ENCODE measurements at places on chromosomes 3 and 15.

DNA sequence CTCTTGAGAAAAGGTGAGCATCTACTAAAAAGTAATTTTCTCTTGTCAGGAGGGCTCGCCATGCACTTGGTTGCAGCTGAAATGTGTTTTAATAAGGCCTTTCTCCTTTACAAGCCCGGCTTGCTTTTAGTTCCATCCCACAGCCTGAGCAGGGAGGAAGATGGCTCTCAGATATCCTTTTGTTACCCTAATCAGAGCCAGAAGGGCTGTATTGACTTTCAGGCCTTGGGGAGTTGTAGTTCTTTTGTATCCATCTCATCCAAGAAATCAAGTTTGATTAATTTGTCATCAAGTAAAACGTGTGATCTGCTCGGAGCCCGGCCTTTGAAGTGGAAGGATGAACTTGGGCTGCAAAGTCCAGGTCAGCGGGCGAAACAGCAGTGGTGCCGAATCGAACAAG lies 52.9 kb downstream of the EIF4E3 start:
- DNase-seq, result no peak

GRCh38 chr3:22928216-22929110 lies 274.7 kb upstream of the UBE2E2 start:
- no peak for DNase-seq

DNA sequence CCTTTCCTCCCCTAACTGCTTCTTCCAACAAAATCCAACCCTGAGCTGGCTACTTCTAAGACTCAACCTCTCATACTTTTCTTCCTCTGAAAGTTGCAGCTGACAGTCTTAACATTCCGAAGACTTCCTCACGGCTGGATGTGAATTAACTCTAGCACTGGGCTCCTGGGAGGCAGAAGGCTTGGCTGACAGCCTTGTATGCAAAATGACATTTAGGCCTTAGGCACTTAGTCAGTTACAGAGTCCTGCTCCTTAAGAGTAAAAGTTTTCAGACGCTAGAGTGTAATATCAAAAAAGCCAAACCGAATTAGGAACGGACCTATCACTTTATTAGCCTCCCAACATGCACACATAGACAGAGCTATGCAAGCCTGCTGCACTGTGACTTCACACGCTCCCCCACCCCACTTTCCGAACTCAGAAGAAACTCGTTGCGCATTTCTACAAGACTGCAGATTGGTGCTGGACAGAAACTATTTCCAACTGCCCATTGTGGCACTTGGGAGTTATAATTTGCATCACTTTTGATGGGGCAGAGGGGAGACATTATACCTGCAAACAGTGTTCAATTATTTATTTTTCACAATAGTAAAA lies 15.5 kb upstream of the ANXA2 start:
- no peak for DNase-seq

GRCh38 chr3:56005196-56005805 lies 463.0 kb downstream of the ERC2 start:
- no peak for DNase-seq

DNA sequence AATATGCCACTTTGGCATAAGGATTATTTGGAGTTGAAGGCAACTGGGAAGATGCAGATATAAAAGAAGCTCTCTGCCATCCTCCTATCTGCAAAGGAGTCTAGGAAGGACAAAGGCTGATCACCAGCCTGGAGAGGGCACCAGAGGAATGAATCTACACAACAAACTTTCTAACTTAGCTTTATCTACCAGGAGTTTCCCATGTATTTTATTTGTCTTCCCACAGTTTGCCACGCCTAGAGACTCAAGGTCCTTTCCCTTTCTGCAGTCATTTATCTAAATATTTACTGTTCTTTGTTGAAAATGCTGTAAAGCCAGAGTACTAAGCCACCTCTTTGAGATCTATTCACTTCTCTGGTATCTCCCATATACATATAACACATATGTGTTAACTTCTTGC lies 32.2 kb downstream of the GPR176 start:
- no peak for DNase-seq

DNA sequence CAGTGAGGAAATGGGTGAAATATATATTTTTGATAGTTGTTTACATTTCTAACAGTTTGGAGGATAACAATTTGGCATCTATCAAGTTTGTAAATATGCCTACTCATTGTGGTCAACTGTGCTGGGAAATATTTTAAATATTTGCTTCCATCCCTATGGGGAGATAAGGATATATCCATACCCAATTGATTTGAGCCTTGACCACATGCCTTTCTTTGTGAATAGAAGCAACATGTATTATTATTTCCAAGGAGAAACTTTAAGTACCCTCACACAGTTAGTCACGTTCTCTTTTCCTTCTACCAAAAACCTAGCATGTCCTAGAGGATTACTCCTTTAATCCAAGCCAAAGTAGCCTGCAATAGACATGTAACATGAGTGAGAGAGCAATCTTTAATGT lies 245.4 kb upstream of the CBLB start:
- no peak for DNase-seq

- no peak for DNase-seq
These were observed 37.7 kb downstream of the SLMAP start for GRCh38 chr3:57793737-57794187.

GRCh38 chr3:150766742-150767141 lies 3.8 kb upstream of the SIAH2 start:
- no peak for DNase-seq

DNA sequence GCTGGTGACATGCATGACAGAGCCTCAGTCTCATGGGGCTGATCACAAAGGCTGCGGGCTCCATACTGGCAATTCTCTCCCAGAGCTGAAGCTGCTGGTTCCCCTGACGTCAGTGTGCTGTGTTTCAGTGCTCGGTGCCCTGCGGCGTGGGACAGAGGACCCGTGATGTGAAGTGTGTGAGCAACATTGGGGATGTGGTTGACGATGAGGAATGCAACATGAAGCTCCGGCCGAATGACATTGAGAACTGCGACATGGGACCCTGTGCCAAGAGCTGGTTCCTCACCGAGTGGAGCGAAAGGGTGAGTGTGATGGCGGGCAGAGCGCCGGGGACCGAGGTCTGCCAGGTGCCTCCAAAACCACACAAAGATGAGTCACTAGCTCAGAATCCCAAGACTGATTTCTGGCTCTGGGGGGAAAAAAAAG lies 62.0 kb upstream of the NR2E3 start:
- no peak for DNase-seq

DNA sequence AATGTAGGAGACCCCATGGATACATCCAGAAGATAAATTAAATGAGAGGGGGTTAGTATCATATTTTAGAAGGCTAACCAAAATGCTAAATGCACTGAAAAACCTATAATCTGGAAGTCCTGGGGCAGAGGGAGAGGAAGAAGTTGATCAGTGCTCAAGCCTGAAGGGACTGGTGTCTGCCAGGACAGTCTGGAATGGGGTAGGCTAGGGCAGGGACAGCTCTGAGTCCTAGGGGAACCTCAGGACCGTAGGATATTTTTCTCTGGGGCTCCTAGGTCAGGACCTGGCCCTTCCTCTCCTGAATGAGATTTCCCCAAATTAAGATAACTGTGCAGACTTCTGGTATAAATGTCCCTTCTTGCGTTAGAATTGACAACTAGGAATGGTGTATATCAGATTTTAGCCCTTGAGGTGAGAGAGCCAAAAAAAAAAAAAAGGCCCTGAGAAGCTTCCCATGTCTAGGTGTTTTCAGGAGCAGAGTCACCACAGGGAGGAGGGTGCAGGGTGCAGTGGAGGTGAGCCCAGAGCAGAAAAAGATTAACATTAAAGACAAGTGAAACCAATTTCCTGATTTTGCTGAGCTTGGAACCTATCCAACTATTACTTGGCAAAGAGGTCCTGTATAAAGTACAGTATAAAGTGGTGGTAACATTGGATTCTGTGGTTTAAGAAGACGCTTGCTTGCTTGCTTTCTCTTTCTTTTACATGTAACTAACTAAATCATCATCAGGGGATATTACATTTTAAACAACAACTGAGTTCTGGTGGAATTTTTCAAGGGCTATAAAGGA lies 63.5 kb downstream of the HACD2 start:
- no peak for DNase-seq

DNA sequence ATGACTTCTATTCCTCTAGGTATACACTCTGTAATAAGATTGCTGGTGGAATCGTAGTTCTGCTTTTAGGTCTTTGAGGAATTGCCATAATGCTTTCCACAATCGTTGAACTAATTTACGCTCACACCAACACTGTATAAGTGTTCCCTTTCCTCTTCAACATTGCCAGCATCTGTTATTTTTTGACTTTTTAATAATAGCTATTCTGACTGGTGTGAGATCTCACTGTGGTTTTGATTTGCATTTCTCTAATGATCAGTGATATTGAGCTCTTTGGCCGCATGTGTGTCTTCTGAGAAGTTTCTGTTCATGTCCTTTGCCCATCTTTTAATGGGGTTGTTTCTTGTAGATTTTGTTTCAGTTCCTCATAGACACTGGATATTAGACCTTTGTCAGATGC lies 12.8 kb downstream of the NXPE3 start:
- DNase-seq, result no peak

GRCh38 chr3:80733522-80734176 lies 965.9 kb upstream of the ROBO1 start:
- DNase-seq, result no peak

DNA sequence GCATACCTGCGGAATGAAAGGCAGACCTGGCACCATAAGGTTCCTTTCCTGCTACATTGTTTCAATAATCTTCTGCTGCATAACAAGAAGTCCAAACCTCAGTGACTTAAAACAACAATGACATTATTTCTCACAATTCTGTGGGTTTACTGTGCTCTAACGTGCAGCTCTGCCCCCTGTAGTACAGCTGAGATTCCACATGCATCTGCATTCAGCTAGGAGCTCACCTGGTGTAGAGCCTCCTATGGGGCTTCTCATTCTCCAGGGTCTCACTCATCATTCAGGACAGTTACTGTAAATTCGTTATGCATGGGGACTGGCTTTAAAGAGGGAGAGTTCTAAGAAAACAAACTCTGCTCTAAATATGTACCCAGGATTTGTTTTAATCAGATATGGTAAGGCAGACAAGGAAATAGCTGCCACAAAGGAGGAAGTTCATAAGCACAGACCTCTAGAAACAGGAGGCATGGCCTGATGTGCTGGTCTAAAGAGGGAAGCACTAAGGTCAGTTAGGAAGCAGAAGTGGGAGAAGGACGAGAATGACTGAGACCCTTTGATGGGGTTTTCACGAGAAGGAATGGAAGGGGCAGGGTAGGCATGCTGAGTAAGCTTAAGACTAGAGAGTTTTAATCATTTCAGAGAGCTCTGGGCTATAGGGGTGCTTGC lies 347.0 kb downstream of the NEK10 start:
- no peak for DNase-seq

DNA sequence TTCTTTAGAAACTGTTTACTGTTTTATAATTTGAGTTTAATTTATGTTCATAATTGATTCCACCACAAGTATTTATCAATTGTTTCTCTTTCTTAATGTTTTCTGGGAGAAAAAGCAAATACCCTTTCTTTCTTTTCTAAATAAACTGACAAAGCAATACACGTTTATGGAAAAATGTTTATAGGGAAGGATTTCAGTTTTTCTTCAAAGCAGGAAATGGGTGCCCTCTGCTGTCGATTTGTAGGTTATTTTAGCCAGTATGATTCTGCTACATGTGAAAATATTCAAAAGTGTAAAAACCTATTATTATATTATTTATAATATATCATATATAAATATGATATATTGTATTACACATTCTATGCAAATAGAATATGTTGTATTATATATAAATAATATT lies 921.0 kb upstream of the ROBO1 start:
- DNase-seq, result no peak

GRCh38 chr15:93816815-93817214 lies 414.5 kb upstream of the MCTP2 start:
- DNase-seq, result no peak

- DNase-seq, result peak; percentile 46
These were observed 5.9 kb downstream of the NUP210 start for GRCh38 chr3:13414040-13414729.

GRCh38 chr15:51229907-51230330 lies 108.5 kb downstream of the CYP19A1 start:
- DNase-seq, result no peak

DNA sequence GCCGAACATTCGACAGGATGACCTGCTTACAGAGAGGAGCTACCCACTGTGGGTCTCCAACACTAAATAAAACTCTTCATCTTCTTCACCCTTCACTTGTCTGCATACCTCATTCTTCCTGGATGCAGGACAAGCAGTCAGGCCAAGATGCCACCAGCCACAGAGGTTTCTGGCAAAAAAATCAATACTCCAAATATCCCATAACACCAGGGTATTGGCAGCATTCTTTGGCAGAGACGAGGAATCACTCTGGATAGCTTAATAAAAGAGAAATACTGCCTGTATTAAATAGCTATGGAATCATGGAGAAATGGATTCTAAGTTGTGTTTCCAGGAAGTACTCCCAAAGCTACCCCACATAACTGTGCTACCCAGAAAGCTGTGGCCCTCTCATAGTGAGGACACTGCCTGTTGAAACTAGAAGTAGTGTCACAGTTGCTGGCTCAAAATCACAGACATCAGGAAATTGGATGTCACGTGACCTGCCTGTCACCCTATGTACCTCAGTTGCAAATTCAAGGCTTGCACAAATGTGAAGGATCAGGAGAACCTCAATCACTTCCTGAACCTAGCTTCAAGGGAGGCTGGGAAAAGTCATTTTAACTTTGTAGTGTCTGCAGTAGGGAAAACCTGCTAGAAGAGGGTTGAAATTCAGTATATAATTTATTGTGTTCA lies 11.0 kb upstream of the LRRC31 start:
- no peak for DNase-seq

DNA sequence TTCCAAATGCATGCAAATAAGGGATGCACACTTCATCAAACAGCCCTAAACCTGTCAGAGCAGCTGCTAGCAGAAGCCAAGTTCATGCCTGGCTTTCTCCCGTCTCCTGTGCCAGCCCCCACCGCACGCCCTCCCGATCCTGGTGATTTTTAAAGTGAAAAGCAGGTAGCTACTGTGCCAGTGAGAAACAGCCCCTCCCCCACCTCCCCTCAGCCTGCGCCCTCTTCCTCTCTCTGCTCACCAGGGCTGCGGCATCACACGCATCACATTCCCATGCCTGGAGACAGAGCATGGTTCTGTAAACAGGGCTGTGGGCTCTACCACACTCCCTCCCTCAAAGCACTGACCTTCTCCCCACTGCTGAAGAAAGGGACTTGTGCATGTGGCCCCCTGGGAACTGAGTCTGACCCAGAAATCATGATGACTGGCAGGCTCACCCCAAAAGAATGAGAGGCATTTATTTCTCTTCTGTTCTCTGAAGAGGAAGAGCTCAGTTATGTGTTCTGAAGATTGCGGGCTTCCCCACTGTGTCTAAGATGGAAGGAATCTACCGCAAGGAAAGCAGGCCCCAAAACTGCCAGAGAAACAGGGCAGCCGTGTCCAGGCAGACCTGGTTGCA lies 14.5 kb upstream of the SLC6A1 start:
- DNase-seq, result no peak

DNA sequence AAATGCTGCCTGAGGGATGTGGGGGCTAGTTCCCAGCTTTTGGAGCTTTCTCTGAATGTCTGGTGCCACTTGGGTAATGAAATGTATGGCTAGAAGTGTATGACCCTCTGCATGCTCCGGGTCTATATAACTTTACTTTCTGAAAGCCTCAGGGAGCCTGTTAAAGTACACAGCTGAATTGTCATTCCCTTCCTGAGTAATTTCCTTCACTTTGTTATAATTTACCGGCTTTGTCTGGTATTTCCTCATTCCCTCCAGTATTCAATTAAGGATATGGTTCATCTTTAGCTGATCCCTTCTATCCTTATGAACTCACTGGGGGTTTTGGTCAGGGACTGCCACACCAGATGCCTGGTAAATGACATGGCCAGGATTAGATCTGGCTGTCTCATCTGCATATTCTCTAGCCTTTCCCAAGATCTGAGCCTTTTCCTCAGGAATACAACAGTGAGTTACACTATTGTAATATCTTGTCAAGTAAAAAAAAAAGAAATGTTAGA lies 620.3 kb downstream of the ZPLD1 start:
- DNase-seq, result no peak

- DNase-seq, result no peak
These were observed 5.2 kb upstream of the IMPG2 start for GRCh38 chr3:101325393-101326134.

All from activated T-cell treated with anti-CD3 and anti-CD28 coated beads for 4 hours (primary cell).